WTC11 (cell line): ENCODE measurements at places on chromosomes 4 and X. TPM values are rescaled to one million over a fixed set of nuclear protein-coding genes. Genes with fewer than 3 reads are reported as not detected.

- no peak overlapping the region for H3K4me3 ChIP-seq
- no peaks in the 10 kb centered on the region for H3K36me3 ChIP-seq
- H3K27ac ChIP-seq = no peak overlapping the region
Observed at GRCh38 chr4:3040452-3041191, 33.7 kb downstream of the HTT-AS start.

- no peak overlapping the region for H3K27ac ChIP-seq
- H3K4me3 ChIP-seq = no peak overlapping the region
- H3K27me3 ChIP-seq = no peaks in the 10 kb centered on the region
- H3K4me1 ChIP-seq = peaks cover 4% of the 10 kb centered on the region; the same call in 1 of the 2 replicates
- no peak for DNase-seq
- H3K36me3 ChIP-seq = no peaks in the 10 kb centered on the region
Observed at GRCh38 chr4:104015680-104016079, 295.9 kb upstream of the TACR3 start.

The SYTL4 gene
- total RNA-seq = 0.16 to 0.31 TPM (median 0.27 TPM) in 3 replicates

DNA sequence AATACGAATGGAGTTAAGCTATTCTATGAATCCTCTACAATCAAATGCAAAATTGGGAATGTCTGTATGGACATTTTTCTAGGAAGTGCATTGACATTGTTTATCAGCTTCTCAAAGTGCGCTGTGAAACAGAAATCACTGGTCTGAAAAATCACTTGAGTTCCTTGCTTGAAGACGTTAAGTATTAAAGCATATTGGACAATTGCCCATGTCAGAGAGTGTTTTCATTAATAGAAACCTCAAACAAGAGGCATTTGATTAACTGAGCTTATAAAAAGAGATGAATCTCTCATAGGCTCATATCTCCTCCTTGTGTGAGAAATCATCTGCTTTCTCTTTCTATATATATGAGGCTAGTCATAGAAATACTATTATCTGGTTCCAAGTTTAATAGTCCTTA, 692.1 kb upstream of the POU3F4 start:
- peaks cover 14% of the 10 kb centered on the region for H3K36me3 ChIP-seq
- no peak overlapping the region for H3K27ac ChIP-seq
- DNase-seq = no peak
- no peaks in the 10 kb centered on the region for H3K4me1 ChIP-seq
- H3K4me3 ChIP-seq = no peak overlapping the region

DNA sequence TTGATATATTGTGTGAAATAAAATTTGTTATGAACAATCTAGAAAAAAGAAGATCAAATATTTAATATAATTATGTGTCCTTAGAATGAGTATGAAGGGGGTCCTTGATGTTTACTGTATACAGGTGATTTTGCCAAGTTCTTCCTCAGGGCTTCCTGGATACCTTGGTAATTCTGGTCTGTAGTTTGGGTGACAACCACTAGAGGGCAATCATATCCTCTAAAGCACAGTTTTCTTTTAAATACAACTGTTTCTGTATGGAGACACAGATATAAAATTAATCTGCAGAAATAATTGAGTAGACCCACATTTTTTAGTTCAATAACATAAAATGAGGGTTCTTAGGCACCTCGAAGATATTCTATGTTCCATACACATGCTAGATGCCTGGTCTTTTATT, 157.7 kb downstream of the SPANXN1 start:
- no peak for DNase-seq
- H3K4me1 ChIP-seq = no peaks in the 10 kb centered on the region
- no peaks in the 10 kb centered on the region for H3K27me3 ChIP-seq
- no peak overlapping the region for H3K27ac ChIP-seq
- peaks cover 14% of the 10 kb centered on the region for H3K36me3 ChIP-seq

The FABP2 gene
- total RNA-seq = not detected in 3 replicates

DNA sequence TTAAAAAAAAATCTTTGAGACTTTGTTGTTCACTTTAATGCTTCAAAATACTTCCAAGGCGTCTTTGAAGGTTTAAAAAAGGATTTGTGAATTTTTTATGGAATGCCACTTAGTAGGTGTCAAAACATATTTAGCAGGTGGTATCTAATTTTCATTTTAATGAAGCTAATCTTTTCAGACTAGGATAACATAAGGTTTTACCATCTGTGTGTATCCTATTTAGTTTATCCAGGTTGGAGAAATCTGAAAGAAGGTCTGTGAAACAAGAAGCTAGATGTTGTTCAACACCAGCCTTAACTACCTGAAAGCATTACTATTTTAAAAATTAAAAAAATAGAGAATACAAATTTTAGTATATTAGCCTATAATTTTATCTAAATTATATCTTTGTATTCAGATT, 193.4 kb downstream of the GRID2 start:
- no peaks in the 10 kb centered on the region for H3K36me3 ChIP-seq
- H3K27ac ChIP-seq = no peak overlapping the region
- no peak for DNase-seq
- H3K4me3 ChIP-seq = no peak overlapping the region
- peaks cover 57% of the 10 kb centered on the region for H3K4me1 ChIP-seq

DNA sequence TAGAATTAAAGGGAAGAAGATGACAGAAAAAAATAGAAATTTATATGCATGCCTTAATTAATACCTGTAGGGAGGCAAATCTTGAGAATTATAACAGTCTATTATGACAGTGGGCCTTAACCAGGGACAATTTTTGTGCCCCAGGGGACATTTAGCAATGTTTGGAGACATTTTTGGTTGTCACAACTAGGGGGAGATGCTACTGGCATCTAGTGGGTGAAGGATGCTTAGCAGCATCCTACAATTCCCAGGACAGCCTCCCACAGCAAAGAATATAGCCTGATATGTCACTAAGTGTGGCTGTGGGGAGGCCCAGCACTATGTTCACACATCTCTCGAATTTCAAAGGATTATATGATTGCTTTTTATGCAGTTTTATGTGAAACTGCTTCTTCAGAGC, 10.5 kb downstream of the GPR82 start:
- no peak for DNase-seq
- H3K27ac ChIP-seq = no peak overlapping the region
- H3K36me3 ChIP-seq = no peaks in the 10 kb centered on the region
- peaks cover 14% of the 10 kb centered on the region for H3K4me1 ChIP-seq
- no peak overlapping the region for H3K4me3 ChIP-seq

DNA sequence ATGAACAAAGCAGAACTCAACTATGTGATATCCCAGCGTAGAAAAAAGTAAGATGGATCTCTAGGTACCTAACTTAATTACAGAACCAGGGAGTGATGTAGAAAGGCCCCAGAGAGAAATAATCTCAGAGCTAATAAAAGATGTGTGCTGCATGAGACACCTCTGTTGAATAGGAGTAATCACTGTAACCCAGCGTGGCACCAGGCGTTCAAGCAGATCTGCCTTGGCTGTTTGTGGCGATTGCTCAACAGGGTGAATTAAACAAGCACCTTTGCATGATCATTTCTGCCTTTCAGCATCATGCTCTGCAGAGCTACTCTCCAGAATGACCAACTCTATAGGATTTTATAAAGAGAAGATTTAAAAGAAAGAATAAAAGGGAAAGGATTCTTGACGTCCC, 81.7 kb upstream of the KCNIP4 start:
- H3K4me1 ChIP-seq = peaks cover 22% of the 10 kb centered on the region
- peak overlapping the region; percentile 58 for H3K27ac ChIP-seq
- H3K36me3 ChIP-seq = no peaks in the 10 kb centered on the region
- H3K4me3 ChIP-seq = no peak overlapping the region
- H3K27me3 ChIP-seq = no peaks in the 10 kb centered on the region
- DNase-seq = no peak

GRCh38 chrX:120549483-120550452, 11.0 kb downstream of the CUL4B start:
- DNase-seq = no peak
- H3K27me3 ChIP-seq = no peaks in the 10 kb centered on the region
- H3K4me3 ChIP-seq = no peak overlapping the region
- H3K36me3 ChIP-seq = peaks cover 3% of the 10 kb centered on the region; the same call in 1 of the 2 replicates
- H3K4me1 ChIP-seq = no peaks in the 10 kb centered on the region

The SPIN2B gene
- 10.6 to 13.9 TPM (median 11.7 TPM) in 3 replicates for total RNA-seq
